Activated CD4-positive, alpha-beta T cell treated with anti-CD3 and anti-CD28 coated beads for 1 hour (primary cell): ENCODE measurements at places on chromosomes 1 and 21.

DNA sequence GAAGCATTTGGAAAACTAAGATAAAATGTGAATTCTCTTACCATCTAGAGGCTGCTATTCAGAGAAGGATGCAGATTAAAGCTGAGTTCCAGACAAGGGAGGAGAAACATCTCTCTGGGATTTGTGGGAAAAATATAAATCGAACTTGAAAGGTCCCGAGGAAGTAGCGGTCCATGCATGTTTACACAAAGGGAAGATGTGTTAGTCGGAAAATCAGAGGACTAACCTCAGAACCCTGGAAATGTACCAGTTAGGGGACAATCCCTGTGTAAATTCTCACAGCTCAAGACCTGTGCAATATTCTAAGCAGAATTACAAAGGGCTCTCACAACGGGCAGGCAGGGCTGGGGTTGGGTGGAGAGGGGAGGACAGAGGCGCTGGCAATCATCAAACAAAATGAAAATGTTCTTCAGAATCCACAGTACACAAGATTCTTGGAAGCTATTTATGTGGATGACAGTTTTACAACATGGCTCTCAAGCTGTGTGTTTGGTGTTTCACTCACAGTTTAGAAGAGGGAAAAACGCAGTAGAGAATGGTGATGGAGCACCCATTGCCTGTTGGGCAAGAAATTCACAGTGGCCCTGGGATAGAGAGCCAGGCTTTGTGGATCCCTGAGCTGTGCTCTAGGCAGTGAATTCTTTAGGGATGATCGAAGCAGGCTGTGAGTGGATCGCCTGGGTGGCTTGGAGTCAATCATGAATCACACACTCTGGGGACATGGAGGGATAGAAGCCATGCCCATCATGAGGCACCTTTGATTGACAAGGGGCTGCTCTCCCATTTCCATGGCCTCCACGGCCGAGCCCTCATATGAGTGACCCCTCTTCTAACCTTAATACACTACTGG is 47.6 kb downstream of the KCNJ6 start:
- DNase-seq = no peak

- DNase-seq = no peak
Measured at GRCh38 chr1:31573261-31573660, 3.1 kb upstream of the TINAGL1 start.

- no peak for DNase-seq
Measured at GRCh38 chr1:110513511-110513910, 5.5 kb downstream of the KCNA10 start.

- no peak for DNase-seq
Measured at GRCh38 chr1:59703226-59703917, 111.4 kb upstream of the HOOK1 start.
